ENCODE measurements at places on chromosomes 6 and 20.

- DNase-seq, result no peak
Observed at GRCh38 chr6:82711971-82712370, 348.4 kb downstream of the TPBG start.

DNA sequence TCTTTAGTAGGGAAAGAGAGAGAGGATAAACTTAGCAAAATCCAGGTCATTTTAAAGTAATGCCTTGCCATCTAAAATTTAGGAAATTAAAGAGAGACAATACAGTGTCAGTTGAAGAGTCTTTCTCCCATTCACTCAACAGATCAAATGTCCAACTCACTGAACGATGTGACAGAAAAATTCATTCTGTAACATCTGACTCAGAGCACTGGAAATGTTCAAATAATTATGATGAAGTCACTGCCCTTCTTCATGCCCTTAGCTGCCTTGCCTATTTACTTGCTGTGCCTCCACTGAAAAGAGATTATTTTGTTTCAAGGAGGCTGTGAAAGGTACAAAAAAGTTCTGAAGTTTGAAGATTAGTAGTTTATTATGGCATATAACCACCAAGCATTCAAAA is 434.8 kb downstream of the ADGRB3 start:
- no peak for DNase-seq

DNA sequence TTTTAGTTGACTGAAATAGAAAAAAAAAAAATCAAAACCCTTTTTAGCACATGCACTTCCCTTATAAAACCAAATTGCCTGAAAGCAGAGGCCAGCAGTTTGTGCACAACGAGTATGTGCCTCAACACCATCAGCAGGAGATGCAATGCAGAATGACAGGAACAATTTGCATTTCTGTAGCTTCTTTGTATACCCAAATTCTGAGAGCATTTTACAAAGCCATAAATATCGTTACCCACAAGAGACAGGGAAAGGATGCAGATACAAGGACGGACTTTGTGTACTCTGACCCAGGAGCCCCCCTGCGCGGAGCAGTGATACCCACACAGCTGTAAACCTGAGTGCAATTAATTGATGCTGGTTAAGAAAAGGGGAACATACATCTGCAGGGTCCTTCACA is 285.6 kb downstream of the PRKN start:
- no peak for DNase-seq

DNA sequence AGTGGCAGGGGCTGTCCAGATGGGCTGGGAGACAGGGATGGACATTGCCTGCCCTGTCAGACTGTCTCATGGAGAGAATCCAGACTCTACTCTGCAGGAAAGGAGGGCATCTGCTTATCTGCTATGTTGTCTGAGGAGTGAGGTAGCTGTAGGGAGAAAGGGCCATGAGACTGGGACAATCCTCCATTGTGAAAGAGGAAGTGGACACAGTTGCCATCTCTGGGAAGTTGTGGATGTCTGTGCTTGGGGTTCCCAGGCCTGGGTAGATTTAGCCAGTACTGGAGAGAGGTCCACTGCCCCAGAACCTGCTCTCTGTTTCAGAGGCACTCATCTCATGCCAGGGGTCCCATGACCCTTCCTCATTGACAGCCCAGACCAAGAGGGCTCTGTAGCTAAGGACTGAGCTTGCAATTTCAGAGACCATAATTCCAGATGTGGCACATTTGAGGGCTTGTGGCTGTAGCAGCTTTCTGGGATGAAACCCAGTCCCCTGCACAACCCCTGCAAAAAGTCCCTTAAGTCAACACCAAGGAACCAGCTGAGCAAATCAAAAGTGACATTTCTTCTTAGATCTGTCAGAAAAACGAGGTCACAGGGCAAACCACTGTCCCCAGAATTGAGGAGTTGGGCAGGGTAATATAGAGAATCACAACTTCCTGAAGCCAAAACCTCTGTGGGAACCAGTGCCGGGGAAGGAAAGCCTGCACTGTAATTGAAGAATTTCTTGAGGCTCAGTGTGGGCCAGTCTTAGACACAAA is 4.1 kb upstream of the SIRPG start:
- DNase-seq, result no peak

- DNase-seq, result no peak
Observed at GRCh38 chr6:167714152-167714551, 112.6 kb upstream of the AFDN start.

GRCh38 chr6:23618366-23618765 is 507.6 kb upstream of the NRSN1 start:
- DNase-seq, result no peak

- DNase-seq, result no peak
Observed at GRCh38 chr6:154773610-154774089, 40.4 kb downstream of the SCAF8 start.

DNA sequence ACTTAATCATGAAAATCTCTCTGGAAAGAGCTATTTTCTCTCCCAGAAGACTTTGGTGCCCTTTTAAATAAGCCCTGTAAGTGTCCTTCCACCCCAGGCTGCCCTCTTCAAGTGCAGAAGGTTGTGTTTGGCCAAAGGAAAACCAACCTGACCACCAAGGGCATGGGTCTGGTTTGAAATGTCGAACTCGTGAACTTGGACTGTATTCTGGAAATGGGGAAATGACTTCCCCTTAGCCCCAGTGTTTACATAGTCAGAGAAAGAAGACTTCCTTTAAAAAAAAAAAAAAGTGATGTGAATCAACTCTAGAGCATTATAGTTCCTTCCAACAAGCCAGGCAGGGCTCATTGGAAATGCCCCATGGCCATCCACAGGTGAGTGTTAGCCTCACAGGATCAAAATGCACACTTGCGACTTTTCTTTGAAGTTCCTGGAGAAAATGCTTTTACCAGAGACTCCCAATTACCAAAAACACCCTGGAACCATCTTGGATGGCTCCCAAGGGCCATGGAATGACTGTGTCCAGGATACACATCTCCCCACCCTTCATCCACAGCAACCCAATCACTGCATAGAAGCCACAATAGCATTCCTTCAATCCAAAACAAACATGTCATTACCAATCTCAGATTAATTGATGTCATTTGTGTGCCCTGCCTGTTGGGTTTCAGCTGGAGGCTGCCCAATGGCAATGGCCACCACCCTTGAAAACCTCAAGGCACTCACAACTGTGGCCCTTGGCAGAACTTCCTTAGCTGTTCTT is 133.8 kb downstream of the CLIC5 start:
- DNase-seq, result no peak

GRCh38 chr6:7324520-7324919 is 11.5 kb upstream of the SSR1 start:
- no peak for DNase-seq

DNA sequence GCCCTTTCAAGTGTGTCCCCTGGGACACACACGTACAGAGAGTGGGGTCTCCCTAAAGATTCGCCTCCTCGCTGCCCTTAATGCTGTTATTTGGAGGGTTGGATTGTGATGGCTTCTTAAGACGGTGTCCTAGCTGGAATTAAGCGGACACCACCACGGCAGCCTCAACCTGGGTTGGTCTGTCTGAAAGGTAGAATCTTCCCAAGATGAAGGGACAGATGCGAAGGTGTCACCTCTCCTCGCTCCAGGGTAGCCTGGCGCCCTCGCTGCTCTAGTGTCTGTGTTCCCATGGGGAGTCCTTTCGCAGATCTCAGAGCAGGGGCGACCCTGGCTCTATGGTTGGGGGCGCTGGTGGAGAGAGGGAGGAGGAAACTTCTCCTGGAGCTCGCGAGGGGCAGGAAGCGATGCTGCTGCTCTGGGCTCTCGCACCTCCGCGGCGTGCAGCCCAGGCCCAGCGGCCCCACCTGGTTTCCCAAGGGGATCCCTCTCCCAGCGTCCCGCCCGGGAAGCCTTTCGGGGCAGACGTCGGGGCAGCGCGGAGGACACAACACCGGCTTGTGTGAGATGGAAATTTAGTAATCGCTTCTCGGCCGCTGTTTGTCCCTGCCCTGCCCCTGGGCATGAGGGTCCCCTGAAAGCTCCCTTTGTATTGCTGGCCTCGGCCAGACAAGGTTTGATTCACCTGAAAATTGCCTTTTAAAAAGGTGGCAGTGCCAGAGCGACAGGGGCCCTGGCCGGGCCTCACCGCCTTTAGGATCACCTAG is 1.7 kb downstream of the RSPO3 start:
- no peak for DNase-seq

DNA sequence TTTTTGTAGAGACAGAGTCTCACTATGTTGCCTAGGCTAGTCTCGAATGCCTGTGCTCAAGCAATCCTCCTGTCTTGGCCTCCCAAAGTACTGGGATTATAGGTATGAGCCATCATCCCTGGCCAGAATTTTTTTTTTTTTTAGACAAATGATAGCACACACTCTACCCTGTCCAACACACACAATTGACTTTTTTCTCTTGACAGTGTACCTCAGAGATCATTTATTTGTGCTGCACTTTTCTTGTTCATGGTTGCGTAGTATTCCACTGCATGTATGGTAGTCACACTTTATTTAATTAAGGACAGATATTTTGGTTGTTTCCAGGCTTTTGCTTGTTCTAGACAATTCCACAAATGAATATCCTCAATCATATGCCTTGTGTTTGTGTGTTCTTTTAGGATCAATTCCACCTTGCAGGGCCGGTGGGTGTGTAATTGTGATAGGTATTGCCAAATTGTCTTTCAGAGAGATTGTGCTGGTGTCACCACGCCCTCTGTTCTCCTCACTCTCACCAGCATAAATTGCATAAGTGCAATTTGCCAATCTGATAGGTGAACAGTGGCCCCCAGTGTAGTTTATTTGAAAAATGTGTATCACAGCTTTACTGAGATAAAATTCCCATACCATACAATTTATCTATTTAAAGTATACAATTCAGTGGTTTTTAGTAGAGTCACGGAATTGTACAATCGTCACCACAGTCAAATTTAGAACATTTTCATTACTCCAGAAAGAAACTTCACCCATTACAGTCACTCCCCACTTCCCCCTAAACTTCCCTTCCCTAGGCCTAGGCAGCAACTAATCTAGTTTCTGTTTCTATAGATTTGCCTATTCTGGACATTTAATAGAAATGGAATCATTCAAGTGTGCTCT is 20.1 kb downstream of the SRC start:
- no peak for DNase-seq

- DNase-seq, result no peak
Observed at GRCh38 chr6:124536157-124536841, 425.9 kb upstream of the RNF217 start.

- DNase-seq, result no peak
Observed at GRCh38 chr6:42314571-42315258, 97.1 kb upstream of the MRPS10 start.

GRCh38 chr6:139732451-139732850 is 358.0 kb upstream of the CITED2 start:
- DNase-seq, result no peak

- no peak for DNase-seq
Observed at GRCh38 chr6:17059850-17060249, 42.0 kb upstream of the STMND1 start.

- no peak for DNase-seq
Observed at GRCh38 chr20:52313341-52313963, 121.9 kb upstream of the ZFP64 start.

DNA sequence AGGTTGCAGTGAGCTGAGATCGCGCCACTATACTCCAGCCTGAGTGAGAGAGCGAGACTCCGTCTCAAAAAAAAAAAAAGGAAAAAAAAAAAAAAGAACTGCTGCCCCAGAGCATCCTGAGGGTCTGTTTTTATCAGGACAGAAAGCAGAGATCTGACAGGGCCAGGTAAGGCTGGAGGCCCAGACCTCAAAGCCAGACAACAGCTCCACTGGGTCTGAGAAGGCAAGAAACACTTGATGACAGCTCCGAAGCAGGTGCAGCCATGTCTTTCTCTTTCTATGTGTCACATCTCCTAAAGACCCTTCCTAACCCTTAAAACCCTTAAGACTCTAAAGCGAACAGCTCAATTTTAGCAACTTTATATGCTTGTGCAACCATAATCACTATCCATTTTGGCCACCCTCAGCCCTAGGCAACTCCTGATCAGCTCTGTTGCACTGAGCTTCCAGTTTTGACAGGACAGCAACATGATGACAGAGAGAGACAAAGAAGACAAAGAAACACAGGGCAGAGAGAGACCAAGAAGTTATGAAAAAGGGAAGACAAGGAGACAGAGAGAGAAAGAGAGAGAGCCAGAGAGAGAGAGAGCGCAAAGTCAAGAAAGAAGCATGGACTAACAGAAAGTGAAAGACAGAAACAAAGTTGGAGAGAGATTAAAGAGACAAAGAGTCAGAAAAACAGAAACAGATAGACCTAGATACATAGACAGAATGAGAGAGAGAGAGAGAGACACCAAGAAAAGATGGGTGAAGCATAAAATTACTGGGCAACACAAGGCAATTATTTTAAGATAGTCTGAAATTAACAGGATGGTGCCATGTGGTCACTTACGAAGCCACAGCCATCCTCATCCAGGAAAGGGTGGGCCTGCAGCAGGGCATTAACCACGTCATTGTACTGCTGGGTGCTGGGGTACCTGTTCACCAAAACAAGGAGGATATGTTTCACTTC is 39.2 kb downstream of the SAMD3 start:
- no peak for DNase-seq

DNA sequence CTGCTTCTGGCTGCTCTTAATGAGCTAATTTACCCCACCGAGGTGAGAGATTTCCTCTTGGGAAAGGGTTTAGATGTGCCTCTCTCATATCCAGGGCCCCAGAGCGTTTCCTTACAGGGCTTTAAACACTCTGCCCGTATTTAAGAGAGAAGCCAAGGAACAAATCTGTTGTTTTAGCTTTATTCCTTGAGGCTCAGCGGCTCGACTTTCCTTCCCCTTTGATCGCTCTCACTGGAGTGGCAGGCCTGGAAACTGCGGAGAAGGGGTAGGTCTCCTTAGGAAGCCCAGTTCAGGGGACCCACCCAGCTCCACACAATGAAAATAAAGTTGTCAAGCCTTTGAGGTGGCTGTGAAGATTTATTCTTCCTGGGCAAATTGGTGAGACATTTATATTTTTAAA is 132.0 kb upstream of the JAG1 start:
- no peak for DNase-seq

DNA sequence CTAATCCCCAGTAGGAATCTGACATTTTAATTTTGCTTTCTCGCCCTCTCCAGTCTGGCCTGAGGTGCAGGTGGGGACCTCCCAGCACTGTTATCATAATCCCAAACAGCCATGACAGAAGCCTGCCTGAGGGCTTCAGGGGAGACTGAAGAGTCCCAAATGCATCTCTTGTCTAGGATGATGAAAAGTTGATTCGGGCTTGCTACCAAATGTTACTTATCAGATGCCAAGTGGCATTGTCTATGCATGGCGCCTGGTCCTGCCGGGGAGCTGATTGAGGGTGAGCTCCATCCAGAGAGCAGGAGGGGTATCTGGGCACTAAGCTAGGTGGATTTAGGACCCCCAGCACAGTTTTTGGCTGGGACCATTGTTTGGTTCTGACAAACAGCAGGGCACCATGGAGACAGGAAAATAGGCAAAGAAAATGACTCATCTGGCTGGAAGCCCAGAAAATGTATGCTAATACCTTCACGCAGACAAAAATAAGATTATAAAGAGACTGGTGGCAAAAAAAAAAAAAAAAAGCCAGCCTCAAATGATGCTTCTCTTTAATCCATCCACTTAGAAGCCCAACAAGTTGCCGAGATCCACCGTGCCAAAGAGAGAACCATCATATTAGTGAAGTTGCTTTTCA is 513.7 kb upstream of the SULF2 start:
- DNase-seq, result no peak

DNA sequence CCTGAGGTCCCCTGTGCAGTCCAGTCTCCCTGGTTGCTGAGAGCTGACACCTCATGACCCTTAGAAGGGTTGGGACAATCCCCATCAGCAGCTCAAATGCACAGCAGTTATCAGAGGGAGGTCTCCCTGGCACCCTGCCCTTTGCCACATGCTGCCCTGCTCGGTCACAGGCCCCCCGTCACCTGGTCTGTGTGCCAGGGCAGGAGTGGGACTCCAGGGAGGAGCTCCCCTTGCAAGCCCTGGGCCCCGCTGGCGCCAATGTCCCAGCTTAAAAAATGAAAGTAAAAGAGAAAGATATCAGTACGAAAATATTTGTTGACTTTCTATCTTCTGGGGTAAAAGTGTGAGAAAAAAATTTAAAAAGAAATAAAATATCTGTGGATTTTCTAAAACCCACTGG is 68.1 kb upstream of the SLC22A16 start:
- DNase-seq, result no peak
